ENCODE measurements at places on chromosomes 11 and 22.

DNA sequence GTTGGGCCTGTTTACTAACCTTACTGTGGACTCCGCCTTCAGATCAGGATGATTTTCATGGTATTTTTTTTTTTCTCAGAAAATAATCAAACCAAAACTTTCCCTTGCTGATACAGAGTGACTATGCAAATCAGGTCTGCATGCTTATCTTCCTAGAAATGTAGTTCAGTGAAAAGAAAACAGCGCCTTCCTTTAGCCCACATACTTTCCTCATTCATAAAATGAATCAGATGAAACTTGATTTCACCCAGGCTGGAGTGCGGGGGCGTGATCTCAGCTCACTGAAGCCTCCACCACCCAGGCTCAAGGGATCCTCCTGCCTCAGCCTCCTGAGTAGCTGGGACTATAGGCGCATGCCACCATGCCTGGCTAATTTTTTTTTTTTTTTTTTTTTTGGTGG, 26.0 kb downstream of the ZNRF3 start:
- H3K27me3 ChIP-seq = no peaks in the 10 kb centered on the region
- no peaks in the 10 kb centered on the region for H3K4me1 ChIP-seq
- H3K27ac ChIP-seq = no peak overlapping the region
- DNase-seq = no peak
- H3K4me3 ChIP-seq = no peak overlapping the region

- H3K27me3 ChIP-seq = no peaks in the 10 kb centered on the region
- no peaks in the 10 kb centered on the region for H3K36me3 ChIP-seq
- no peak overlapping the region for H3K4me3 ChIP-seq
- no peak for DNase-seq
These were observed 157.3 kb upstream of the CTSC start for GRCh38 chr11:88494848-88495247.

GRCh38 chr11:31649129-31649966, 139.8 kb downstream of the ELP4 start:
- no peaks in the 10 kb centered on the region for H3K4me1 ChIP-seq
- DNase-seq = no peak
- no peaks in the 10 kb centered on the region for H3K27me3 ChIP-seq

GRCh38 chr11:108536783-108537182, 38.6 kb upstream of the POGLUT3 start:
- no peaks in the 10 kb centered on the region for H3K27me3 ChIP-seq
- no peak overlapping the region for H3K27ac ChIP-seq
- no peaks in the 10 kb centered on the region for H3K4me1 ChIP-seq
- no peak overlapping the region for H3K4me3 ChIP-seq
- DNase-seq = no peak

DNA sequence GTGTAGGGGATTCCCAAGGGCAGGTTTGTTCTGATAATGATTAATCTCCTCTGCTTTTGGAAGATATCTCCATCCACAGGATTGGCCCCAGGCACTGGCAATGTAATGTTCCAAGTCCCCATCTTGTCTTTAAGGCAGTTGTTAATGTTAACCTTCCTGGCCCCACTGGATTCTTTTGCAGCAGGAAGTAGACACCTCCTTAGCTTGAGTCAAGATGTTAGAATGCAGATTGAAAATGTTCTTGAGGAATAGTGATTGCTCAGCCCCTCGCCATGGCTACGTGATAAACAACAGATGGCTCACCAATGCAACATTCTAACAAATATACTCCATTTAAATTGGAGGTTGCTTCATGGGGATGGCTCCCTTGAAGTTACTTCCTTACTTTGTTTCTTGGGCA, 7.3 kb downstream of the HEPHL1 start:
- DNase-seq = no peak
- no peak overlapping the region for H3K27ac ChIP-seq
- H3K4me1 ChIP-seq = no peaks in the 10 kb centered on the region
- H3K4me3 ChIP-seq = no peak overlapping the region

GRCh38 chr11:84566671-84567070, 1060.5 kb downstream of the DLG2 start:
- H3K4me3 ChIP-seq = no peak overlapping the region
- H3K36me3 ChIP-seq = no peaks in the 10 kb centered on the region
- H3K27ac ChIP-seq = no peak overlapping the region
- DNase-seq = no peak
- H3K27me3 ChIP-seq = no peaks in the 10 kb centered on the region
- H3K4me1 ChIP-seq = no peaks in the 10 kb centered on the region

DNA sequence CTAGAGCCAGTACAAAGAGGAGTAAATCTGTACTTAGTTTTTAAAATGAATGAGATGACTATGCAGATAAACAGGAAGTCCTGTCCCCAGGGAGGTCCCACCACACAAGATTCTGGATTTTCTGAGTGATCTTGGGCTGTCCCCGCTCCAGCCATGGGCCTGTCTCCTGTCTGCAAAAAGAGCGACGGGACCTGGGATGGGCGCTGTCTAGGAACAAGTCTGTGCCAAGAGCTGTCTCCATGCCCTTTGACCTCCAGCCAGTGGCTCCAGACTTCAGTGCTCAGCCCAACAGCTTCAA, 6.0 kb downstream of the CSNK1E start:
- no peaks in the 10 kb centered on the region for H3K36me3 ChIP-seq
- H3K27ac ChIP-seq = no peak overlapping the region
- no peaks in the 10 kb centered on the region for H3K27me3 ChIP-seq
- peaks cover 39% of the 10 kb centered on the region for H3K4me1 ChIP-seq

DNA sequence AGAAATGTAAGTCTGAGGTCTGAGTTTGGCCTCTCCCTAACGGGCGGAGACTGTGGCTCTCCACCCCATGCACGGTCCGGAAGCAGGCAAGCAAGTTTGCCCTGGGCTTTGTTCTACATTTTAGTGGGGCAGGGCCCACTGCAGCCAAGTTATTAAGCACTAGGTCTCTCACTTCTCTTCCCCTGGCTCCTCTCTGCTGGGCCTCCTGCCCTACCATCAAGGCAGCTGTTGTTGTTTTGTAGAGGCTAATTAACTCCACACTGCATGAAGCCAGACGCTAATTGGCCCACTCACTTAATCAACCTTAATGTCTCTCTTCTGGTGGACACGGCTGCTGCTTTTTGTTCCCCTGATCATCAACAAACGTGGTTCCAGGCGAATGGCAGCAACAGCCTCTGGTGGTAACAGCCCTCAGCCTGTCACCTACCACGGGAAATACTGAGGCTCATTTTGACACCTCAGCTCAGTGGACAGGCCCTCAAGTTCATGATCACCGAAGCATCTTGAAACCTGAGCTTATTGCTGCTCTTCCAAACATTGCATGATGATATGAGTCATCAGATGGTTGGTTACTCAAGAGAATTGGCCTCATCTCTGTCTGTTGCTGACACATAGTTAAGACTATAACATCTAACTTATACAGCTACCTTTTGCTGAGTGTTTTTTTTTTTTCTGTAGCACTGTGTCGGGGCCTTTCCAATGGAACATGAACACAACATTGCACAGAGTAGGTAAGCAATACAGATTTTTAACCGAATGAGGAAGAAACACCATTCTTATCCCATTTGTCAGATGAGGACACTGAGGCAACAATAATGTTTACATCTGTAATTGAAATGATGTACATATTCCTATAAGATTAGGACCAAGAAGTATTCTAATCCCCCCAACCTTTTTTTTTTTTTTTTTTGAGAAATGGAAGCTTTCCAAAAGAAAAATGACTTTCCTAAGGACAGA, 20.8 kb upstream of the LMO2 start:
- H3K27ac ChIP-seq = peak overlapping the region; percentile 28
- H3K36me3 ChIP-seq = no peaks in the 10 kb centered on the region
- H3K4me3 ChIP-seq = no peak overlapping the region
- no peaks in the 10 kb centered on the region for H3K4me1 ChIP-seq
- no peak for DNase-seq
- no peaks in the 10 kb centered on the region for H3K27me3 ChIP-seq

- no peak overlapping the region for H3K27ac ChIP-seq
- no peak for DNase-seq
- no peaks in the 10 kb centered on the region for H3K36me3 ChIP-seq
- H3K4me1 ChIP-seq = no peaks in the 10 kb centered on the region
- no peaks in the 10 kb centered on the region for H3K27me3 ChIP-seq
These were observed 235.4 kb downstream of the METTL15 start for GRCh38 chr11:28343304-28344233.

DNA sequence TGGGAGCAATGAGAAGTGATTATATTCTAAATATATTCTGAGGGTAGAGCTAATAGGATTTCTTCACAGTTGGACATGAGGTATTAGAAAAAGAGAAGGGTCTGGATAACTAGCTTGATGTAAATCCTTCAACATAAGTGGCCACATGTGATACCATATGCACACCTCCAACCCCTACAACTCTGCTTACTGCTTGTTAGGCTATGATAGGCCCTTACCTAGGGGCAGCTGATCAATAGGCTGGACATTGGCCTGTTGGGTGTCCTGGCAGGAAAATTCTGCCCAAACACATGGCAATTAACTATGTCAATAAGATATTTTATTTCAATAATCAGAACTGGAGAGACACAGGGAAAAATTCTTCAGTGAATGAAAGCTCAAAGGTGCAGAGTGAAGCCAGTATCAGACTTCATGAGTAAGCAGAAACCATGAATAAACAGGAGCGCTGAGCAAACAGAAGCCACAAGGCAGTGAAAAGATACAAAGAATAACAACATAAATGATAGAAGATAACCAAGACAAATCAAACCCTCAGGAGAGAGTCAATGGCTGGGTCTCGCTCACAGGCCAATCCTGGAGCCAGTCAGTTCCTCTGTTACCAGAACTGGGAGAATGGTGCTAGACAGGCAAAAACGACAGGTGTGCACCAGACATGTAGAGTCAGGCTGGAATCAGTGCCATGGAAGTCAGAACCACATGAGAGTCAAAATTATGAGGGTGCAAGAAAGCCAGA, 46.3 kb upstream of the PSMA1 start:
- H3K4me1 ChIP-seq = peaks cover 22% of the 10 kb centered on the region
- no peak overlapping the region for H3K4me3 ChIP-seq
- no peak for DNase-seq
- H3K36me3 ChIP-seq = no peaks in the 10 kb centered on the region

GRCh38 chr11:67006029-67006884, 16.7 kb upstream of the SYT12 start:
- H3K36me3 ChIP-seq = no peaks in the 10 kb centered on the region
- no peaks in the 10 kb centered on the region for H3K27me3 ChIP-seq
- no peaks in the 10 kb centered on the region for H3K4me1 ChIP-seq

DNA sequence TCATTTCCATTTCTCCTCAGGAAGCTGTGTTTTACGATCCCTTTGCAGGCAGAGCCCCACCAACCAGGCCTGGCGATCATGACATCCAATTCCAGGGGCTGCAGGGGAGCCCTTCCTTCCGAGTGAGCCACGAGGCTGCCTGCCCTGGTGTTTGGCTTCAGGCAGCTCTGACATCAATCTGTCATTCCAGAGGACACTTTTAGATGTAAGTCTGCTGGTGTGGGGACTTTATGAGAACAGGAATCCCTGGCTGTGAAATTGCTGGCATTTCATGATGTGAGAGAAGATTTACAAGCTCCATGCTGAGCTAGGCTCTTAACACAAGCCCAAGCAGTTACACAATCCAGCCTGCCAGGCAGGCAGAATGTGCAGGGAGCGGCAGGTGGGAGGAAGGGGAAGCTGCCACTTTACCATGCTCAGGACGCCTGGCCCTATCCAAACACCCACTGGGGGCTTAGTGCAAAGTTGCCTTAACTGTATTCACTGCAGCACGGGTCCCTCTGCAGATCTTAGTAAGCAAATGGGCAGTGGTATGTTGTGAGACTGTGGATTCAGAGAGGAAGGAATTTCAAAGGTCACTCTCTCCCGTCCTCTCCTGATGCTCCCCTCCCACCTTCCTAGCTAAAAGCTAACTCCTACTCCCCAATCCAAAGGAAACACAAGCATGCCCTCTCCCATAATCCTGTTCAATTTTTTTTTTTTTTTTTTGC, 43.4 kb upstream of the MICAL2 start:
- no peaks in the 10 kb centered on the region for H3K27me3 ChIP-seq
- no peaks in the 10 kb centered on the region for H3K36me3 ChIP-seq
- no peak overlapping the region for H3K4me3 ChIP-seq
- H3K4me1 ChIP-seq = no peaks in the 10 kb centered on the region
- no peak overlapping the region for H3K27ac ChIP-seq

DNA sequence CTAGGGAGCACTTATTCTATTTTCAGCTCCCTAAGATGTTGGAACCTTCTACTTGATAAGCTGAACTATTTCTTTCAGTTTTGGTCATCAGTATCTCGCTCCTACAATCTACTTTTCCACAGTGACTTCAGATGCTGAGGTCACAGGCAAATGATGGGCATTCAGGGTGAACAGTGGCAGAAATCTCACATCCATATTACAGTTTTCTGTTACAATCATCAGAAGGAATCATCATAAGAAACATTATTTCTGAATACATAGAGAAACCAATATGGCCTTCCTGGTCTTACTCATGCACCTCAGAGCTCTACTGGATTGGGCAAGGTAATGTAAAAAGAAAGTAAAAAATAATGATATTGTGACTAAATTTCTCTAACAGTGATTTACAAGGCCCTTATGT, 39.4 kb upstream of the DDI1 start:
- no peaks in the 10 kb centered on the region for H3K4me1 ChIP-seq
- H3K27me3 ChIP-seq = no peaks in the 10 kb centered on the region
- no peak for DNase-seq
- no peak overlapping the region for H3K4me3 ChIP-seq
- H3K36me3 ChIP-seq = no peaks in the 10 kb centered on the region

DNA sequence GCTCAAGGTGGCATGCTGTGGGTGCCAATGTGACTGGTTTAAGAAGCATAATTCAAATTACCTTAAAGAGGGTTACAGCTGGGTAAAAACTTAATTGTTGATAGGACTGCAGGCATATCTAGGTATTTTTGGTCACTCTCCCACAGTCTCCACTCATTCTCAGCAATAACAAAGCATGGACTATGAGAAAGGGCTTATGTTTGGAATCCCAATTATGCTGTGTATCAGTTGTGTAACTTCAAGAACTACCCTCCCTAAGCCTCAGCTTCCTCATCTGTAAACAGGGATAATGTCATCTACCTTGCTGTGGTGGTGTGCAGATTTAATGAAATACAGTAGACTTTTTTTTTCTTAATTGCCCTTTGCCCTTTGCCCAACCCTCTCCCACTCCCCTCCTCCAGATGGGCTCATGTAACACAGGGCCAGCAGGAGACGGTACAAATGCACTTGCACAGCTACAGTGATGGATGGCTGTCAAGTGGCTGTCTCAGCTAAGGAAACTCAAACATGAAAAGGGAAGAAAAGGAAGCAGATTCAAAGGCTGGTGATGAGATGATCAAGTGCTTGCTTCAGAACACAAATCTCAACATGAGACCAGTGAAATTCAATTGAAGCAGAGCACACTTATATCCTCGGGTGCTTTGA, 37.6 kb downstream of the MAP6 start:
- no peaks in the 10 kb centered on the region for H3K36me3 ChIP-seq
- DNase-seq = no peak
- no peaks in the 10 kb centered on the region for H3K27me3 ChIP-seq
- no peak overlapping the region for H3K4me3 ChIP-seq
- no peak overlapping the region for H3K27ac ChIP-seq

GRCh38 chr22:17851759-17852158, 77.5 kb upstream of the BID start:
- no peaks in the 10 kb centered on the region for H3K27me3 ChIP-seq
- no peaks in the 10 kb centered on the region for H3K4me1 ChIP-seq
- H3K4me3 ChIP-seq = no peak overlapping the region
- H3K27ac ChIP-seq = no peak overlapping the region

Measured in CD8-positive, alpha-beta memory T cell (primary cell).